ENCODE measurements at places on chromosomes 3 and 15.

- DNase-seq = no peak
Measured at GRCh38 chr3:170753421-170754310, 116.3 kb downstream of the RPL22L1 start.

DNA sequence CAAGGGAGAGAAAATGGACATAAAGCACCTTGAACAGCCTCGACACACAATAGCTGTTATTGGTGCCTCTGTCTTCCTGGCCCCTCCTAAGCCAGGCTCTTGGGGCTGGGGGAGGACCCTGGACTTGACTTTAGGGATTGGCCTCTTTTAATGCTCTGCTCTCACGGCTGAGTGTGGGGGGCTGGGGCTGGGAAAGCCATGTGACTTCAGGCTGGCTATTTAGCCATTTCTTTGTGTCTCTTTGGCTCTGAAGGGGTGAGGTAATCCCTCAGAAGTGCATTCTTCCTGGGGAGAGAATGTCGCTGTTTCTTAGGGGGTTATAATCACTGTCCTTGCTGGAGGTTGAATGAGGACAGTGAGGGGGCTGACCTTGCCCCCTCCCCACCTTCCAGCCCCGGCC lies 26.2 kb downstream of the MAGEF1 start:
- DNase-seq = no peak

GRCh38 chr3:36546226-36546625 lies 165.9 kb downstream of the STAC start:
- DNase-seq = no peak

- DNase-seq = no peak
Measured at GRCh38 chr15:31230630-31231485, 95.8 kb upstream of the KLF13 start.
